ENCODE measurements at places on chromosomes 12 and 14.

DNA sequence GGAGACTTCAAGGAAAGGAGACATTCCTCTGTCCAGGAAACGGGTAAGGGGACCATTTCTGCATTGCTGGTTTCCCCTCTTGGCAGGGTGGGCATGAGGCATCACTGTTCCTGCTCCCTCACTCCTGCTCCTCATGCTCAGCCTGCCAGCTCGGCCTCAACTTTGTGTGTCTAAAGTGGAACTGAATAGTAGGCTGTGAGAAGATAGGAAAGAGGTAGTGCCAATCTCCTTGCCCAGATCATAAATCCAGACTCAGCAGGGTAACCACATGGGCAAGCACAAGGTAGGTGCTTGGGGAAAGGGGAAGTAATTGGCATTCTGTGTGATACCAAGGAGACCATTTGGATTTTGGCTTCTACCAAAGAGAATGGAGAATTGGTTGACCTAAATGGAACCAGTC, 2.6 kb downstream of the LTB4R start:
- no peak for DNase-seq

GRCh38 chr12:15620741-15621539, 168.2 kb downstream of the EPS8 start:
- no peak for DNase-seq

DNA sequence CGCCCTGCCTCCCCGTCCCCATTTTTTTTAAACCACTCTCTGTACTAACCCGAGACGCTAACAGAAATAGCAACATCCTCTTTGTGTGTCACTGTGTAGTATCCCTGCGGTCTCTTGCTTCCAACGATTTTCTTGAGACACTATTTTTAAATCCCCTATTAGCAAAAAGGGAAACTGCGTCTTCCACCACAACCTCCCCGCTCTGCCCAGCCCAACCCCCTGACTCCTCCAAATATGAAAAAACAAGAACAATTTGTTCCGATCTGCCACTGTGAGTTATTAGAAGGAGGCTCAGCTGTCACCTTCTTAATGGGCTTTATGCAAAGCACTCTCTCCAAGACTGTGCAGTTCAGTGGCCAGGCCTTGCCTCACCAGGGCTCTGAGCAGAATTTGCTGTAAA, 76.3 kb downstream of the MAP1LC3B2 start:
- DNase-seq = no peak

- no peak for DNase-seq
Observed at GRCh38 chr12:83082690-83083276, 396.1 kb downstream of the TMTC2 start.

DNA sequence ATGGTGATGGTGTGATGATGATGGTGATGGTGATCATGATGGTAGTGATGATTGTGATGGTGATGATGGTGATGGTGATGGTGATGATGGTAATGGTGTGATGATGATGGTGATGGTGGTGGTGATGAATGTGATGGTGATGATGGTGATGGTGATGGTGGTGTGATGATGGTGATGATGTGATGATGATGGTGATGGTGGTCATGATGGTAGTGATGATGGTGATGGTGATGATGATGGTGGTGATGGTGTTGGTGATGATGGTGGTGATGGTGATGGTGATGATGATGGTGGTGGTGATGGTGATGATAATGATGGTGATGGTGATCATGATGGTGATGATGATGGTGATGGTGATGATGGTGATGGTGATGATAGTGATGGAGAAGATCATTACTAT, 120.3 kb downstream of the ZNF664 start:
- no peak for DNase-seq

- DNase-seq = no peak
Observed at GRCh38 chr12:6632026-6632983, 3.5 kb downstream of the LPAR5 start.
